Skin of body (tissue), 3 donors: ENCODE measurements at places on chromosomes 2 and 18. TPM values are rescaled to one million over a fixed set of nuclear protein-coding genes. Genes with fewer than 3 reads are reported as not detected.

DNA sequence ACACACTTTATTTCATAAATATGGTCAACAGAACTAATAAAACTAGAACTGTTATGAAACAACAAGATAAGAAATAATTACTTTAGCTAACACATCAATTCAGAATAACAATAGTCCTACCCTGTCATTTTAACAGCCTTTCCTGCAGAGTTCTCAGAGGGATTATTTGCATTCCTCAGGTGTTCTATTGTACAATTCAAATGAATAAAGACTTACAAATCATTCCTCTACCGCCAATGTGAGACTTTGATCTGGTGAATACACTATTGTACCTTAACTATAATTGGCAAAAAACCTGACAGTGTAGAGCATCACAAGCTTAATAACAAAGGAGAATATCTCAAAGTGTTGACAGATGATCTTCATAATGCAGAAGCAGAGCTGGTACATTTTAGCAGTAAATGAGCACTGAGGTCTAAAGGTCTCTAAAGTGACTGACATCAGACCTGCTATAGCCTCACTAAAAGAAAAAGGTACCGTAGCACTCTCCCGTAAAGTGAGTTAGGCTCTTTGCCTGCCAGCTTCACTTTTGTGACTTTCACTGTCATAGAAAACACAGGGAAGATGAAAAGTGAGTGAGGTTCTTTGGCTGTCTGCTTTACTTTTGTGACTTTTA lies 118.8 kb upstream of the SP3 start:
- DNase-seq = no peak

GRCh38 chr18:13271302-13271911 lies 52.8 kb downstream of the LDLRAD4 start:
- DNase-seq = no peak

GRCh38 chr2:168448980-168449379 lies 7.1 kb upstream of the CERS6 start:
- no peak for DNase-seq

DNA sequence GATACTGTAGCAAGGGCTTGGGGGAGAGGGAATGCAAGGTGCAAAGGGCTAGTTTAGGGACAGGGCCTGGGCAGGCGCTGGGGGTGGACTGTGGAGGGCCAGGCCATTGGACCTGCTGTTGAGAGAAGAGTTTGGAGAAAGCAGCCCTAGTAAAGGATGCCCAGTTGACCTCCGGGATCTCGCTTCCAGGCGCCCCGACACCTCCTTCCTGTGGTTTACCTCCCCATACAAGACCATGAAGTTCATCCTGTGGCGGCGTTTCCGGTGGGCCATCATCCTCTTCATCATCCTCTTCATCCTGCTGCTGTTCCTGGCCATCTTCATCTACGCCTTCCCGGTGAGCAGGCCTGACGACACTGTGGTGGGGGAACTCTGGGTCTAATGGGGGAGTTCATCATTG lies 229.0 kb downstream of the DYSF start:
- DNase-seq = no peak

LRP2 gene
- total RNA-seq = 0.10 TPM

RAB11FIP5 gene
- total RNA-seq = 9.9 TPM
